Myocyte (in vitro differentiated cells): ENCODE measurements at places on chromosomes 7 and 10. TPM values are rescaled to one million over a fixed set of nuclear protein-coding genes. Genes with fewer than 3 reads are reported as not detected.

The KEL gene
- not detected in 2 replicates for total RNA-seq

The MYO3A gene
- total RNA-seq, result not detected in 2 replicates

GRCh38 chr7:105215182-105215581 lies 173.5 kb downstream of the SRPK2 start:
- no peak for DNase-seq

GRCh38 chr10:12322583-12323131 lies 26.7 kb upstream of the CAMK1D start:
- DNase-seq, result no peak

The SHLD2 gene
- 22.2 and 26.4 TPM in 2 replicates for total RNA-seq

DNA sequence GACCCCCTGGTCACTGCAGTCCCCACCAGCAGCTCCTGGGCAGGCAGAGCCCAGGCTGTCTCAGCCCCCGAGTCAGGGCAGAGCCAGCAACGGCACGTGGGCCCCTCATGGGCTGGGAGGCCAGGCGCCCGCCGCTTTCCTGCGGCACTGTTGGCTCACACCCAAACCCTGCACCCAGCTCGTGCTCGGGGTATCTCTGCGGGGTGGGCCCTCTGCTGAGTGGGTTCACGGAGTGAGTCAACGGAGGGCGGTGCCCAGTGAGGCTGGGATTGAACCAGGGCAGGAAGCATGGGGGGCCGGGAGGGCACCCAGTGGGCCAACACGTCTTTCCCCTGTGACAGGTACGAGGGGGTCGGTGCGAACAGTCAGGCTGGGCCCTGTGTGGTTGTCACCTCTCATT lies 28.9 kb downstream of the ADAP1 start:
- no peak for DNase-seq

- DNase-seq, result peak; percentile 54
Observed at GRCh38 chr10:59006511-59007306, 169.7 kb upstream of the PHYHIPL start.

The PLAC9 gene
- 0.43 TPM in 1 of 2 replicates, not detected in the other for total RNA-seq

- no peak for DNase-seq
Observed at GRCh38 chr7:18889436-18889835, 228.0 kb downstream of the TWIST1 start.

DNA sequence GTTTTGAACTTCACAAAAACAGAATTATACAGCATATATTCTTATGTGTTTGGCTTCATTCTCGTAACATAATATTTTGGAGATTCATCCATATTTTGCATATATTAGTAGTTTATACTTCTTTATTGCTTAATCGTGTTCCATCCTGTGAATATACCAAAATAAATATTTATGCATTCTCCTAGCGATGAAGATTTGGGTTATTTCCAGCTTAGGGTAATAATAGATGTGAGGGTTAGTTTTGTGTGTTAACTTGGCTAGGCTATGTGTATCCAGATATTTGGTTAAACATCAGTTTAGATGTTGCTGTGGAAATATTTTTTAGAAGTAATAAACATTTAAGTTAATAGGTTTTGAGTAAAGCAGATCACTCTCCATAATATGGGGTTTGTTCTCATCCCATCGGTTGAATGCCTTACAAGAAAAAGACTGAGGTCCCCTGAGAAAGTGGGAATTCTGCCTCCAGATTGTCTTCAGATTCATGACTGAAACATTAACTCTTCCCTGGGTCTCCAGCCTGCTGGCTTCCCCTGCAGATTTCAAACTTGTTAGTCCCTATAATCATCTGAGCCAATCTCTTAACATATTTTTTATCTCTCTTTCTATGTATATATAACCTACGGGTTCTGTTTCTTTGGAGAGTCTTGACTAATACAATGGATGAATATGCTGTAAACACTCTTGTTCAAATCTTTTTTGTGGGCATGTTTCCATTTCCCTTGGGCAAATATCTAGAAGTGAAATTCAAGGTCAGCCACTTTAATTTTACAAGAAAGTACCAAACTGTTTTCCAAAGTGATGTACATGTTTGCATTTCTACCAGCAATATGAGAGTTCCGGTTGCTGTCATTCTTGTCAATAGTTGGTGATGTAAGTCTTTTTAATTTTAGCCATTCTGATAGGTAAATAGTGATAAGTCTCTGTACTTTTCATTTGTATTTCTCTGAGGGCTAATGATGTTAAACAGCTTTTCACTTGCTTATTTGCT lies 48.7 kb downstream of the PDK4 start:
- DNase-seq, result no peak

The WNT8B gene
- total RNA-seq, result not detected in 2 replicates

The MSS51 gene
- 6.6 and 8.1 TPM in 2 replicates for total RNA-seq

DNA sequence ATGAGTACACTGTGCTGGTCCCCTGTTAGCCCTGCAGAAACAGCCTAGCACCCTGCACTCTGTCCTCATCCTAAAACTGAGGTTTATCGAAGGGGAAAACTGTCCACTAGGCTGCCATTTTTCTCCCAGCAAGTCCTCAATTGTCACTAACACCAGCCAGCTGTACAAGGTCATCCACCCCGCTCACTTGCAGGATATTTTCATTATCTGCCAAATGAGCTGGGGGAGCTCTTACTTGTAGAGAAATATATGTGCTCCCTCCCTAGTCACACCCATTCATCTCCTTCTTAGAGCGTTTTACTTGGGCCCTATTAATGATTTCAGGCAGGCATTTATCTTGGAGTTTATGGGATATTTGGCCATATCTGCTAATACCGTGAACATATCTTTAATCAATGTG lies 413.5 kb upstream of the NFE2L3 start:
- no peak for DNase-seq

DNA sequence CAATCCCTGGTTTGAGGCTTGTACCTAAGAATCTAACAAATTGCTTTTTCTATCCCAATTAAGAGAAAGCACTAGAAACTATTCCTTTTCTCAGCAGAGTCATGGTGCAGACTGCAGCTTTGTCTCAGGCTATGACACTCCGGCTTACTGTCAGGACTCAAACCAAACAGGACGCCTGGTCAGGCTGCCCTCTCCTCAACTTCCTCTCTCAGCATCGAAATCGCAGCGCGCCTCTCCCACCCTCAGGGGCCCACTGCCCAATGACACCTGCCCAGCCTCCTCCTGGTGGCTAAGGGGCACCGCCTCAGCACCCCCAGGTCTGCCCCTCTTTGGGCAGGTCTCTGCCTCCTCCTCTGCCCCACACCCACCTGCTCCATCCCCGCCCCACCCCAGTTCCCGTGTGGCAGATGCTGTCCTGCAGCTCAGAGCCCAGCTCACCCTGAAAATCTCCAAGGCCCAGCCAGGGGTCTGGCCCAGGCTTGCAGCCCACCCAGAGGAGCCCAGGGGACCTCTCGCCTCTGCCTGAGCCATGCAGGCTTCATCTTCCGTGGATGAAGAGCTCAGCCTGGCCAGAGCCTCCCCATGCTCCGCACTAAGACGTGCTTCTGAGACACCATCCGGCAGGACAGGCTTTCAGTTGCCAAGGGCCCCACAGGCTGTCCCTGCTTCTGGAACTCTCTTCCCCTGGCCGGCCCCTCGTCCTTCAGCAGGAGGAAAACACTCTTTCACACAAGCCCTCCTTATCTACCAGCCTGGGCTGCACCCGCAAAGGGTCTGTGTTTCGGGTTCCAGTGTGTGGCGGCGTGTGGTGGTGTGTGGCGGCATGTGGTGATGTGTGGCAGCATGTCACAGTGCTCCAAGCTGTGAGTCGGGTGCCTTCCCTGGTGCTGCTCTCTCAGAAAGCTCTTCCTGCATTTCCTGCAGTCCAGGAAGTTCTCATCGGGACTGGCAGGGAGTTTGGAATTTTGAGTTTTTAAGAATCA lies 16.4 kb upstream of the PTPRN2 start:
- DNase-seq, result no peak

- DNase-seq, result peak; percentile 98
Observed at GRCh38 chr7:73893342-73894101, 32.6 kb downstream of the TMEM270 start.

DNA sequence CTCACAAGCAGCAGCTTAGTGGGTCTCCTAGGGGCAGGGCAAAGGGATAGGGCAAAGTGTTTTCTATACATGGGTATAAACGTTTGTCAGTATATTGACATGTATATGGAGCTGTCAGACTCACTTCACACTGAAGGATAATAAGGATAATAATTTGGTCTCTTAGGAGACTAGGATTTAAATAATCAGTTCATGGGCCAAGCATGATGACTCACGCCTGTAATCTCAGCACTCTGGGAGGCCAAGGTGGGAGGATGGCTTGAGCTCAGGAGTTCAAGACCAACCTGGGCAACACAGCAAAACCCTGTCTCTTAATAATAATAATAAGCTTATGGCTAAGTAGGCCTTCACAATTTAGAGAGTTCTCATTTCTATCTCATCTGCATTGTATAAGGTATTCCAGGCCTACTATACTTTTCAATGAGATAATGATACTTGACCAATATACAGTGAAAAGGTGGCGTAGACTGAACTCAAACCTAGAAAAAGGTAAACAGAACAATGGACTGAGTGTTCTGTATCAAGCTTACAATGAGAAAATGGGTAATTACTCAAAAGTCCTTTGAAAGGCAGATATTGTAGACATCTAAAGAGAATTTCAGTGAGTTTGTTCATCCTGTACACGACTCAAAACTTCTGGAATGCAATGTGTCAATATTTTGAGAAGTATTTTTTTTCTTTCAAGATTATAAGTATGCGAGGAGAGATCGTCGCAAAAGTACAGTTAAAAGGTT lies 7.0 kb downstream of the GSAP start:
- peak; percentile 37 for DNase-seq

The GIMAP1 gene
- total RNA-seq, result not detected in 2 replicates

- DNase-seq, result no peak
Observed at GRCh38 chr7:22270371-22270770, 86.6 kb downstream of the RAPGEF5 start.

GRCh38 chr7:3753868-3754267 lies 452.8 kb downstream of the SDK1 start:
- DNase-seq, result no peak

GRCh38 chr10:87945984-87946383 lies 82.6 kb downstream of the PTEN start:
- DNase-seq, result no peak

The ZNF736 gene
- 7.6 and 10.2 TPM in 2 replicates for total RNA-seq

DNA sequence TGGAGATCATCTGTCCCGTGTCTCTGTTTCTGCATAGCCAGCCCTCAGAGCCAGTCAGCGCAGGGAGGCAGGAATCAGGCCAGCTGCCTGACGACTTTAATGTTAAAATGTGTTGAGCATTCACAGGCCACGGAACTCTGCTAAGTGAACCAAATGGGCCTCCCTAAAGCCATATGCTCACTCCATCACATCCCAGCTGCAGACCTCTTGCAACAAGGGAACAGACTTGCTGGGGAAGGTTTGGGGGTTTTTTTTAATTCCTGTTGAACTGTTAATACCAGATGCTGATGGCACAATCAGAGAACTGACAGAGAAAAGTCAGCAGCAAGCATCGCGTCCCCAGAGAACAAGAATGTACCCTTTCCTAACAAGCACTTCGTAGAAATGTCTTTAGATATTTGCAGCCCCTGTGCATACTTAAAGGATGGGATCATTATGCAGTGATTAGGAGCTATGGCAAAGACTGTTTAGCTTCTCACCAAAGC lies 900.4 kb upstream of the AUTS2 start:
- no peak for DNase-seq

The RTKN2 gene
- 3.8 and 5.4 TPM in 2 replicates for total RNA-seq

GRCh38 chr10:128526791-128527375 lies 400.7 kb upstream of the MKI67 start:
- no peak for DNase-seq

DNA sequence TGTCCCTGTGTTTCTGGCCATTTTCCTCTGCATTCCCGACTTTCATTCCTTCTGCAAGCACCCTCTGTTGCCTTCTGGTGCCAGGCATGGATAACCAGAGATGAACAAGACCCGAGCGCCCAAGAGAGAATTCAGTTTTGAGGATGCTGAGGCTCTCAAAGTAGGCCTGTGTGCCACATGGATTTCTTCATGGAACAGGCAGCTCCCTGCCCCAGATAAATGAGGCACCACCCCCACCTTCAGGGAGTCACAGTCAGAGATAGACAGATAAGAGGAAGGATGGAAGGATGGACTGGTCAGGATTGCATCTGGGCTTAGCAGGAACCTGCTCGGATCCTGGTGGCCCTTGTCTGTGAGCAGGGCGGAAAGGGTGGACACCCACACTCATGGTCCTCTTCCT lies 49.4 kb downstream of the ADCYAP1R1 start:
- DNase-seq, result no peak

DNA sequence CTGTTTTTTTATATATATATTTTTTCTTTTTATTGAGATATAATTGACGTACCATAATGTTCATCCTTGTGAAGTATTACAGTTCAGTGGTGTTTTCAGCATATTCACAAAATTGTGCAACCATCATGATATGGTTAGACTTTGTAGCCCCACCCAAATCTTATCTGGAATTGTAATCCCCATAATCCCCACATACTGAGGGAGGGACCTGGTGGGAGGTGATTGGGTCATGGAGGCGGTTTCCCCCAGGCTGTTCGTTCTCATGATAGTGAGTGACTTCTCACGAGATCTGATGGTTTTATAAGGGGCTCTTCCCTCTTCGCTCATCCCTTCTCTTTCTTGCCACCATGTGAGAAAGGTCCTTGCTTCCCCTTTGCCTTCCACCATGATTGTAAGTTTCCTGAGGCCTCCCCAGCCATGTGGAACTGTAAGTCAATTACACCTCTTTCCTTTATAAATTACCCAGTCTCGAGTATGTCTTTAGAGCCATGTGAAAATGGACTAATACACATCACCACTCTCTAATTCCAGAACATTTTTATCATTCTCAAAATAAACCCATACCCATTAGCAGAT lies 73.9 kb upstream of the SMNDC1 start:
- DNase-seq, result no peak

The LANCL2 gene
- total RNA-seq, result 28.5 and 36.4 TPM in 2 replicates

GRCh38 chr10:92965314-92965713 lies 95.3 kb upstream of the CYP26C1 start:
- DNase-seq, result peak; percentile 60

The TCAF2 gene
- 1.7 and 6.7 TPM in 2 replicates for total RNA-seq

- DNase-seq, result no peak
Observed at GRCh38 chr7:151792636-151793035, 84.3 kb downstream of the PRKAG2 start.

DNA sequence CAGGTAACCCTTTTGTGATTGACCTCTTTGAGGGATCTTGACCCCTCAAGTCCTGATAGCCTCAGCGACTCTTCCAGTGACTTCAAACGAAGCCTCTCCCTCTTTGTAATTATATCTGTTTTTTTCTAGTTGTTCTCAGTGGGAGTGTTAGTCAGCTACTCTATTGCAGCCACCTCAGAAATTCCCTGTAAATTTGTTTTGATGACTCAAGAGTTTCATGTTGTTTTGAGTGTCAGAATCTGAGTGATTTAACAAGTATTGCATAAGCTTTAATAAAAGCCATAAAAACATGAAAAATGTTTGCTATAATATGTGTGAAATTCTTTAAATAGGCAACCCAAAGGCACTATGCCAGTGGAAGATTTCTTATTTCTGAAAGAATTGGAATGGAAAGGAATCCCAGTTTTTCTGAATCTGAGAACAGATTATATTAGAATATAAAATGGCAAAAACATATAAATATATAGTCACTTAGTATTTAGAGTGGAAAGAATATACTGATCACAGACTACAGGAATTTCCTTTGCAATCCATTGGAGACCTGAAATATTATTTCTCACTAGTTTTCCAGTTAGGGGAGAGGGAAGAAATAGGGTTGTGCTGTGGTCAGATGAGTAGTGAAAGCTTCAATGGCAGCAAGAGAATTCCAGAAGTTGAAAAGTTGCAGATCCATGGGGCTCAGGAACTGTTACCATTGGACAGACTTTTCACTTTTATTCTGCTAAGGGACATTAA lies 94.4 kb upstream of the SEMA3C start:
- peak; percentile 74 for DNase-seq
